ENCODE measurements at places on chromosomes 13 and 19.

DNA sequence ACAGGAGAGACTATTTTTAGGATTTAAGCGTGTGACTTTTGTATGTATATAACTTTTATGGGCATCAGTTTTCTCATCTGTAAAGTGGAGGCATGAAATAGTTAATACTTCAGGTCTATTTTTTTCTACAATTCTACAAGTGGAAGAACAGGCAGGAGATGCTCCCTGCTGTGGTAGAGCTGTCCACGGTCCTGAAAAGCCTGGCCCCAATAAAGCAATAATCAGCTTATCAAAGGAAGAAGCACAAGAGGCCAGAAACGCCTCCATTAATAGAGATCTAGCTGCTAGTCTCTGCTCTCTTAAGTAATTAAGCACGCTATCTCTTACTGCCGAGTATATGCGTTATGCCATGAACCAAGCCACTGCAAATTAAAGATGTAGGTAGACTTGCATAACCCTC, 28.0 kb upstream of the WASF3 start:
- DNase-seq = peak; percentile 75

DNA sequence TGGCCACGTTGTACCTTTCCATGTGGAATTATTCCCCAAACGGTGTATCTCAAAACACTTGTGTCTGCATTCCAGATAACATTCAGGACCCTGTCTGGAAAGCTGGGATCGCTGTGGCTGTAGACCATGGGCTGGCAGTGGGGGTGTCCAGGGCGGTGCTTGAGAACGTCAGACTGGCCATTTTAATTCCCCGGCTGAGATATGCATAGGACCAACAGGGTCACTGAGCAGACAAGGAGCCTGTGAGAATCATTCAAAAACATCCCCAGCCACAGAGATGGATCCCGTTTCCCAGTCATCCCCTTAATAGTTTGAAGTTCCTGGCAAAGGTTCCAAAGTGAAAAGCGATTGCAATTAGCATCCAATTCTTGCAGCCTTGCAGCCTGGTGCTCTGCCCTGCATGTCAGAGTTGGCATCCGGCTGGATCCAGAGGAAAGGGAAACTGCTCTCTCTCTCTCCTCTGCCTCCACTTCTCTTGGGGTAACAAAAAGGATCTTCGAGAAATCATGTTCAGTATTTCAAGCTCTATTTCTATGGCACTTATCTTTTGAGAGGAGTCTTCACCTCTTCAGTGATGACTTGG, 41.6 kb downstream of the IFT88 start:
- no peak for DNase-seq

DNA sequence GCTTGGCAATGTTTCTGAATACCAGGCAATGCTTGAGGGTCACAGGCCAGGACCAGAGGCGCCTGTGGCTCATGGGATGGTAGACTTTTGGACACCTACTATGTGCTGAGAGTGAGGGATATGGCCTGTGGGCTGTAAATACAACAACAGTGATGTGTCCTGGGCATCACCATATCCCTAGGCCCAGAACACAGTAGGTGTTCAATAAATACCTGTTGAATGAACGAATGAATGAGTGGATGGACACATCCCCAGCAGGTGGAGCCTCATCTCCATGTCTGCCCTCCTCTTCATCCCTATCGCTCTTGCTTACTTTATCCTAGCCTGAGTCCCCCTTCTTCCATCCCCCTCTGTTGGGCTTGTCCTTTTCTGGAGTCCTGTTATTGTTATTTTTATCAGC, 16.5 kb upstream of the NANOS2 start:
- no peak for DNase-seq

GRCh38 chr13:42041684-42042035, 6.8 kb upstream of the DGKH start:
- peak; percentile 73 for DNase-seq

GRCh38 chr13:33676045-33676989, 141.6 kb upstream of the RFC3 start:
- DNase-seq = peak; percentile 78

DNA sequence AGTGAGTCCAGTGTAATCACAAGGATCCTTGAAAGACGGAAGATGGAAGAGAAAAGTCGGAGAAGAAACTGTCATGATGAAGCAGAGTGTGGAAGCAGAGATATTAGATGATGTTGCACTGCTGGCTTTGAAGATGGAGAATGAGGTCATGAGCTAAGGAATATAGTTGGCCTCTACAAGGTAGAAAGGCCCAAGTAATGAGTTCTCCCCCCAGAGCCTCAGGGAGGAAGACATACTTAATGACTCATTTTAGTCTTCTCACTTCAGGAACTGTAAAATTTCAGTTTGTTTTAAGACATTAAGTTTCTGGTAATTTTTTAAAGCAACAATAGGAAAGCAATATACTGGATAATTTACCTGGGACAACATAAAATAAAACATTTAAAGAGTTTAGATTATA, 1331.5 kb upstream of the PCDH20 start:
- no peak for DNase-seq

DNA sequence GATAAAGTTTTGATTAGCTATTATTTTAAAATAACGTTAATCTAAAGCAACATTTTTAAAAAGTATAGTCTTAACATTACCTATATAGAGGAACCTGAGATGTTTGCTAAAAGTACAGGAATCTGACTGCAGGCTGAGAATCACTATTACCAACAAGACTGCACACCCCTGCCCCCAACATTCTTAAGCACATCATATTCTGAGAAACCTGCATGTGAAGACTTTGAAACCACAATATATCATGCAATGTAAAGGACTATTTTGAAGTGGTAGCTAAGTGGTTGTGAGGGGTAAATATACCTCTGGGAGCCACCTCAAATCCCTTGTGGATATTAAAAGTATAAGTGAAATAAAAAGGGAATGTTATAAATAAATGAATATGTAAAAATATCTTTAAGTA, 119.0 kb upstream of the KLF12 start:
- DNase-seq = no peak

DNA sequence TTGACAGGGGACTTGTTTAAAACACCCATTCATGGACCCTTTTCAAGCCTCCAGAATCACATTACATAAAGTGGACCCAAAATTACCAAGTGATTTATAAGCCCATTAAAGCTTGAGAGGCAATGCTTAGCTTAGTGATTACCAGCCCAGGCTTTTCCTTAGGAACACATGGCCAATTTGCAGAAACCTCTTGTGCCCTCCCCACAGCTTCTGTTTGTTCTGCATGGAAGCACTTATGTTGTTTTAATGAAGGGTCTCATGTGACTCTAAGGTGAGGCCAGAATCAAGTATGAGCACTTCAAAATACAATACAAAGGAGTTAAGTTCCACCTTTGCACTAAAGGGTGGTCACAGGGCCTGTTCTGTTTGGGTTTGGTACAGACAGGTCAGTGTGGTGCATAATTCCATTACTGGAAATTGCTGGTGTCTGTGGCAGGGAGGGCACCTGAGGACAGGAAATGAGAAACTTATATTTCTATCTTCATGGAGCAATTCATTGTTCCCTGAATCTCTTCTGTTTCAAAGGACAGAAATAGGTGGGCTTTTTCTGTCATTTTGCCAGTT, 15.3 kb downstream of the ZNF486 start:
- DNase-seq = no peak
